ENCODE measurements at places on chromosomes 11 and 22. TPM values are rescaled to one million over a fixed set of nuclear protein-coding genes. Genes with fewer than 3 reads are reported as not detected.

The IZUMO1R gene
- not detected for total RNA-seq

The FREY1 gene
- 4.4 TPM for total RNA-seq

The MRPL11 gene
- 11.6 TPM for total RNA-seq

The OR5AK2 gene
- total RNA-seq: not detected

The TSPAN32 gene
- total RNA-seq: not detected

The APOA4 gene
- not detected for total RNA-seq

The DEPDC5 gene
- total RNA-seq: 42.9 TPM

The C11orf42 gene
- not detected for total RNA-seq

The HIRA gene
- total RNA-seq: 31.3 TPM

The MMP12 gene
- not detected for total RNA-seq

The TXN2 gene
- total RNA-seq: 13.1 TPM

The SMDT1 gene
- 19.4 TPM for total RNA-seq

The TEX12 gene
- total RNA-seq: 2.2 TPM

The FJX1 gene
- 69.2 TPM for total RNA-seq

The NXPE2 gene
- 0.94 TPM for total RNA-seq

The SCGB1D2 gene
- total RNA-seq: not detected

The GRIK4 gene
- 5.3 TPM for total RNA-seq

The C1QTNF4 gene
- 19.7 TPM for total RNA-seq

The GGT1 gene
- 5.6 TPM for total RNA-seq

The OSBP2 gene
- total RNA-seq: 62.3 TPM

The OR2AG2 gene
- 1.6 TPM for total RNA-seq

The APOL4 gene
- 18.8 TPM for total RNA-seq

The APOA5 gene
- not detected for total RNA-seq

The LIN7C gene
- total RNA-seq: 156 TPM

The RASGRP2 gene
- total RNA-seq: 40.7 TPM

The UPB1 gene
- total RNA-seq: 0.94 TPM

The TBX10 gene
- not detected for total RNA-seq
